ENCODE measurements at places on chromosomes 6 and 20. TPM values are rescaled to one million over a fixed set of nuclear protein-coding genes. Genes with fewer than 3 reads are reported as not detected.

SOBP gene
- total RNA-seq: 7.1 TPM

DNA sequence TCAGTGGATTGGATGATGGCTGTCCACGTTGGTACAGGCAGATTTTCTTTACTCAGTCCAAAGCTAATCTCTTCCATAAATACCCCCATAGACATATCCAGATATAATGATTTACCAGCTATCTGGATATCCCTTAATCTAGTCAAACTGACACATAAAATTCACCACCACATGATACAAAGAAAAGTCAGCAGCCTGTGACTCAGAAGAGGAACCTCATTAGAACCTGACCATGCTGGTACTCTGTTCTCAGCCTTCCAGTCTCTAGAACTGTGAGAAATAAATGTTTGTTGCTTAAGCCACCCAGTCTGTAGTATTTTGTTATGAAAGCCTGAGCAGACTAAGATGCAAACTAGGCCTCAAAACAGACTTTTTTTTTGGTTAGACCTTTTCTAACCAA, 431.3 kb upstream of the RNF217 start:
- H3K4me3 ChIP-seq: no peak overlapping the region
- H3K36me3 ChIP-seq: no peaks in the 10 kb centered on the region
- H3K27ac ChIP-seq: no peak overlapping the region
- H3K27me3 ChIP-seq: no peaks in the 10 kb centered on the region

DNA sequence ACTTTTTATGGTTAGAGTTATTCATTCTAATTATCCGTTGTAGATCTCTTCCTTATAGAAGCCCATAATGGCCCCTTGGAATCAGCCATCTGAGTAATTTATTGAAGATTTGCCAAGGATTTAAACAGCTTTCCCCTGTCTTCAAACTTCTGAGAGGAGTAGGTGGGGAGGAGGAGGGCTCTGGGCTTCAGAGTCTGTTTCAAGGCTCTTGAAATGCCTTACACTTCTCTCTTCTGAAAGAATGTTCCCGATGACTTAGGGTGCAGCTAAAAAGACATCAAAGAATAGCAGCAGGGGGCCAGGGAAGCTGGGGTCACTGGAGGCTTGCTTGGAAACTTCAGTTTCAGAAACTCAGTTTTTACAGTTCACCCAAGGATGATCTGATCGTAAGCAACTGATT, 165.3 kb downstream of the ZDHHC14 start:
- DNase-seq: no peak
- no peak overlapping the region for H3K4me3 ChIP-seq
- H3K27ac ChIP-seq: no peak overlapping the region
- H3K36me3 ChIP-seq: peaks cover 17% of the 10 kb centered on the region
- no peaks in the 10 kb centered on the region for H3K4me1 ChIP-seq

DNA sequence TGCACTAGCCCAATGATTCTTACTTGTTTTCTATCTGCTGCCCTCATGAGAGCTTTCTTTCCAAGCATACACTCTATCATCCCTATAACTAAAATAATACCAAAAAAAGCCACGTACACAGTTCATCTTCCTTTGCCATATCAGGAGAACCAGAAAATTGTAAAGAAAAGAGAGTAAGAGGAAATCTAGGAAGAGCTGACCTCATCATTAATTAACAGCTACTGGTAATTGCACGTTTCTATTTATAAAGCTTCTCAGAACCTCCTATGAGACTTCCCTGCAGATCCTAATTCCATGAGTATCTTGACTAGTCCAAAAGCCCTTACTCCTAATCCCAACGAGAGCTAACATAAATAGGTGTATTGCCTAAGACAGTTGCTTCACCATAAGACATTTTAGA, 191.5 kb upstream of the RNF217 start:
- no peaks in the 10 kb centered on the region for H3K27me3 ChIP-seq
- H3K36me3 ChIP-seq: no peaks in the 10 kb centered on the region
- H3K27ac ChIP-seq: no peak overlapping the region

- peaks cover 11% of the 10 kb centered on the region for H3K4me1 ChIP-seq
- no peaks in the 10 kb centered on the region for H3K36me3 ChIP-seq
- peaks cover 15% of the 10 kb centered on the region for H3K27me3 ChIP-seq
- peak overlapping the region; percentile 42 for H3K27ac ChIP-seq
These were observed 52.1 kb downstream of the HNF4A start for GRCh38 chr20:44407402-44408184.
